ENCODE measurements at places on chromosomes 2 and 18.

GRCh38 chr18:49473721-49474120 is 13.3 kb upstream of the DYM start:
- no peak for DNase-seq

DNA sequence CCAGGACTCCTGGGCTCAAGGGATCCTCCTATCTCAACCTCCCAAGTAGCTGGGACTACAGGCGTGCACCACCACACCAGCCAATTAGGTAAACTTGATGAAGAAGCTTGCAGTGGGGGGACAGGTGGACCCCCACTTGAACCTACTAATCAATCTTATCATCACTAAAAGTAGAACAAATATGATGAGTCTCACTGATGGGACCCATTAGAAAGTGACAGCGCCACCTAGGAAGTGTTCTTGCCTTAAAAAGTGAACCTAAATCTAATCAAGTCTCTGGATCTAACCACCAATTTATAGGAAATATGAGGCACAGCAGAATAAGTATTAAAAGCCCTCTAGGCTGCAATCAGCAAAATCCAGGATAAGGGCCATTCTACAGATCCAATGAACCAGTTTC is 79.2 kb downstream of the BIN1 start:
- no peak for DNase-seq

DNA sequence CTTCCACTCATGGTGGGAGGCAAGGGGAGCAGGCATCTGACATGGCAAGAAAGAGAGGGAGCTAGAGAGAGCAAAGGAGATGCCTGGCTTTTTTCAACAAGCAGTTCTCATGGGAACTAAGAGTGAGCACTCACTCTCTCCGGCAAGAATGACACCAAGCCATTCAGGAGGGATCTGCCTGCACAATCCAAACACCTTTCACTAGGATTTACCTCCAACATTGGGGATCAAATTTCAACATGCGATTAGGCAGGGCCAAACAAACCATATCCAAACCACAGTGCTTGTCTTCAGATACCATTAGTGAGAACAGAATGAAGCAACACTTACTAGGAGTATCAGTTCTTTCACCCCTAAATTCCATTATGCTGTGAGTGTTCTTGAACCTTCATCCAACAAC is 77.3 kb downstream of the FIGN start:
- DNase-seq, result peak; percentile 39

DNA sequence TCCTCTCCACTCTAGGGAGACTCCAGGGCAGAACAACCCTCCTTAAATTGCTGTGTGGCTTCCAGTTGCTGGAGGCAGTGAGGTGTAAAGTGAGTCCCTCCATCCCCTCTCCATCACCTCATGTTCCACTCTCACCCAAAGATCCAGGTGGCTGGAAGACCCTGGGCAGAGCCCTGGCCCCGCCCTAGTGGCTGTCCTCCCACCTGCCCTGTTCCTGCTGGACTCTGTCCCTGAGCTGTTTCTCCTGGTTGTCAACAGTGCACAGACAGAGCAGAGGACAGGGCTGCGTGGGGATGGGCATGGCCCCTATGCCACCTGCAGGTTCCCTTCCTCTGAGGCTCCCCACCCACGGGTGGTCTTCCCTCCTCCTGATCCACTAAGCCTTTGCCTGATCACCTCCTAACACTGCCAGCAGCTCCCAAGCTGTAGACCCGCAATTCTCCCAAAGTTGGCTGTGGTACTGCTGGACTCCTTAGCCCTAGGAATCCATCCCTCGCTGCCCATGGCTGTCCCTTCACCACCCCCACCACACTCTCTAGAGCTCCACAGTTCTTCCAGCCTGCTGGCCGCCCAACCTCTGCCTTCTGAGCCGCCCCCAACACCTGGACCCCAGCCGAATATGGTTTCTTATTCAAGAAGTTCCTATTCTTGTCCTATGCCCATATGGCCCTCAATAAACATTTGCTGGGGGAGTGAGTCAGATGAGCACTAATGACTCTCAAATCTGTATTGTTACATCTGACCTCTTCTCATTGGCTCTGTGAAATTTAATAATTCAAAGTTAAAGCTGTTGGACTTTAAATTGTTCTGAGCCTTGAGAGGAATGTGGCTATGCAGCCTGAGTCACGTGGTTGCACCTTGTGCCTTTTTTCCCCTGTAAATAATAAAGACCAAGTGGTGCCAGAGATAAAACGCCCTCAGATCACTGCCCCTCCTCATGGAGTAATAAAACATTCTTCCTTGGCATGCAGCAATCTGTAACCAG is 260.0 kb upstream of the HS6ST1 start:
- no peak for DNase-seq

DNA sequence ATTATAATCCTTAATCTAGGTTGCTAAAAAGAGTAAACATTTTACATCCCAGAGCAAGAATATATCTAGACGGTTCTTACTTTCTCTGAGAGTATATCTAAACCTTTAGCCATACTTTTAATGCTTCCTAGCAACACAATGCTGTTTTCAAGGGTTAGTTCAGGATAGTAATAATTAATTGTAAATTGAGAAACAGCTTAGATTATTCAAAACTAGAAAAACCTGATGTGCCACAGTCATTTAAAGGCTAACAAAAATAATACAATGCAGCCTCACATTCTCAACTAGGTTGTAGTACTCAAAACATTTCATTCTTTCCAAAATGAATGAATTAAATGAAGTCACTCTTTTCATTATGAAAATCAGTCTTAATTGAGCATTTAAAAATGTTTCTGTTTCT is 103.2 kb upstream of the OTX1 start:
- no peak for DNase-seq

DNA sequence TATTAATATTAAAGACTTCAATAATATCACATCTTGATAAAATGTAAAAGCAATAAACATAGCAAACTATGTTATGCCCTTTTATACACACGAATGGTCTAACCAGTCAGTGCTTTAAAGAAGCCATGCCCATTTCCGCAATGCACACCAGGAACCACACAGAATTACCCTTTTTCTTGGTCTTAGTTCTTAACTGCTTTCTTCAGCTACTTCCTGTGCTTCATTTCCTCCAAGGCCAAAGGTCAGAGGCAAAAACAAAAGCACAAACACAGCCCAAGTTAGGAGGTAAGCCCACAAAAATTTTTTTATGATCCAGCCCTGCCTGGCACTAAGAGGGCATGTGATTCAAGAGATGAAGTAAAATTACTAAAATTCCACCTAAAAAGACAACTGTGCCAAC is 267.2 kb downstream of the FBXO15 start:
- no peak for DNase-seq

- no peak for DNase-seq
Observed at GRCh38 chr2:85947593-85947992, 58.8 kb upstream of the ST3GAL5 start.

GRCh38 chr2:101775636-101776035 is 78.1 kb downstream of the MAP4K4 start:
- no peak for DNase-seq

- DNase-seq, result no peak
Observed at GRCh38 chr2:25056098-25056821, 14.4 kb downstream of the EFR3B start.

DNA sequence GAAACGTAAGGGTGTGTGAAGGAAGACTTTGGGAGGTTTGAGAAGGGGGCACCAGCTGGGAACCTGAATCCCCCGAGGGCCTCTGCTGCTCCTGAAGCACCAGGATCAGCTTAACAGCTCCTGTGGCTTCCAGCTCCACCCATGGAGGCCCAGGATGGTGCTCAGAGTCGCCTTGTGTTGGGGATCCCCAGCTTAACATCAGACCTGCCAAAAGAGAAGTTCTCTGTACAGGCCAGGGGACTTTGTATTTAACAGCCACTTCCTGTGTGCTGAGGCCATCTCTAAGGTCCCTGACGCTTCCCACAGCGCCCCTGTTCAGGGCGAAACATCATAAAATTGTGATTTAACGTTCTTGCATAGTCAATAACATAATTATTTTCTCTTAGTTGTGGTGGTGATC is 77.5 kb downstream of the NCK2 start:
- DNase-seq, result no peak

GRCh38 chr2:36530983-36531354 is 67.0 kb downstream of the FEZ2 start:
- no peak for DNase-seq

DNA sequence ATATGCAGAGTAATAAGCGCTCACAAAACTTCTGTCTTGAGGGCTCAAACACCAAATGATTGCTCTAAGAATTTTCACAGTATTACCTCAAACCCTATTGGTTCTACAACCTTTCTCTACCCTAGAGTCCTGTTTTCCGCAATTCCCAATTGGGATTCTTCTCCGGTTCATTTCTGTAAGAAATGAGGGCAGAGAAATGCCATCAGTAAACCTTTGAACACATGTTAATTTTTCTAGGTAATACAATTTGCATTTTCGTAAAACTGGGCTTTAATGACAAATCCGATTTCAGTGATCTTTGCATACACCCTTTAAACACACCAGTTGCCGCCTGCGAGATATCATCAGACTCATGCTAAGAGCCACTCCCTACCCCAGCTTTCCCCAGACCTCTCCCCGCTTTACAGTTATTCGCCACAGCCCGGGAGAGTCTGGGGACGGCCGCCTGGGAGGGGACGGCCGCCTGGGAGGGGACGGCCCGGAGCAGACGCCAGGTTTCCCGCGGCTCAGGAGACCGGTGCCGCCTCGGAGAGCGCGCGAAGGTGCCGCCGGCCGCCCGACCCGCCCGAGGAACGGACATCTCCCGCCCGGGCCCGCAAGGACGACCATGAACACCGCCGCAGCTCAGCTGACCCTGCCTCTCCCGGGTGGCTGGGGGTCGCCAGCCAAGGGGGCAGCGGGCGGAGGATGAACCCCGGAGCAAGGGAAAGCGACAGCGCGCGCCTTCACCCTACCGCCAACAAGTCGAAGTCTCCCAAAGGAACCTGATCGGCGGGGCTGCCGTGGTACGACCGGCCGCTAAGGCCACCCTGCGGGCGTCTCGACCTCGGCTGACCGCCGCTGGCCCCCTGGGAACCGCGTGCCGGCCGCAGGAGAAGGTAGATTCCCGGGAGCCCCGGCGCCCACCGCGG is 463 bp downstream of the SMC6 start:
- peak; percentile 83 for DNase-seq

- DNase-seq, result no peak
Observed at GRCh38 chr2:238684362-238685326, 163.2 kb upstream of the TWIST2 start.

DNA sequence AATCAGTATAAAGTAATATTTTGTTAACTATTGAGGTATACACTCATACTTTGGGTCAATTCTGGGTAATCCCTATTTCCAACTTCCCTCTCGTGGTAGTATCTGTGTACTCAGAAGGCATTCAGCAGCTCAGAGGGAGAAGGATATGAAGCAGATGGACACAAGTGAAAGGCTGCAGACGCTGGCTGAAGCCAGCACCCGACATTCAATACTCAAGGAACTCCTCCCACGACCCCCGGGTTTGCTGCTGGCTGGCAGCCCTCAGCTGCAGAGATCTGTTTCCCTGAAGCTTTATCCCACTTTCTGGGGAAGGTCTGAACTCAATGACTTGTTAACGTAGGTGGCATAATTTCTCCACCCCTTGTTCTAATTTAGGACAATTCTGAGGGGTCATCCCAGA is 847.3 kb upstream of the SOX11 start:
- DNase-seq, result peak; percentile 16

DNA sequence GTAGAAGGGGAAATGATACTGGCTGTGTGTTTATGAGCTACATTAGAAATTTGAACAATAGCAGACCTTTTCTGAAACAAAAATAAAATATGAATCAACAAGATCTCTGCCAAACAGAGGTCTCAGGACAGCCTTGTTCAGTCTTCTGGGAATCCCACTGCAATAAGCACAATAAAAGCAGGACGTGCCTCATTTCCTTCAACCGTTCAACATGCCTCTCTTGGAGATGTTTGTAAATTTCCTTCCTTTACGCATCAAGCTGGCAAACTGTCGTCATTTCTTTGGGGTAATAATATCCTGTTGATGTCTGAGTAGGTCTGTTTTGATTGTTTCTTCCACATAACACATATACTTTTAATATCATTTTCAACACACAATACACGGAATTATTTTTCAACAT is 77.2 kb downstream of the TCF4 start:
- no peak for DNase-seq

DNA sequence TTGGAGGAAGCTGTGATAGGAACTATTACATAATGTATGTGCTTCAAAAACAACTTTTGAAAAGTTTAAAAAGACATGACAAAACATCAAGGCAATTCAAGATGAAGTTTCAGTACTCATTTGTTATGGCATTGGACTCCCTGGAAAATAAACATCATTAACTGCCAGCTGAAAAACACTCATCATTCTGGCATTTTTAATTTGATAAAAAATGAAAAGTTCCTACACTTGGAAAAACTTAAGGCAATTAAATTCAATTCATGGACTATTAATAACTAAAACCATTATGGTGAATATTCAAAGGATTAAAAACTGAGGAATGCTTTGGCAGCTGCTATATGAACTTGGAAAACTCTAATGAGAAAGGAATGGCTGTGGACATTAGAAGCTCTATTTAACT is 8.5 kb downstream of the TYW5 start:
- DNase-seq, result no peak

GRCh38 chr2:107108556-107108955 is 222.6 kb upstream of the ST6GAL2 start:
- DNase-seq, result no peak

GRCh38 chr18:56197241-56197859 is 441.0 kb downstream of the TXNL1 start:
- no peak for DNase-seq

DNA sequence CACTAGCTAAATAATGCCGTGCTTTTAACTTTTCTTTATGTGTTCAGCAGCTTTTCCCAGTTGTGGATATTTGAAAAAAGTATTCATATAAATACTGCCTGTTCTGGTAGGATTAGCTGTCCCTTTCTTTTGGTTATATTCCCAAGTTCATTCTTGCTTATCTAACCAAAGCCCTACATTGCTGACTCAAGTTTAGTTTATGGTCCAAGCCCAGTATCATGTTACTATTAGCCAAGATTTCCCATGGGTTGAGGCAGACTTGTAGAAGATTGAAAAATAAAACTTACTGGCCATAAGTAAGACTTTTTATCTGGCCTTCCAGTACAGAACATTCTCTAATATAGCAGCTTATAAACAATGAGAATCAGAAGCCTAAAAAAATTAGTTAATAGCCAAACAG is 49.7 kb upstream of the NFE2L2 start:
- DNase-seq, result no peak

- DNase-seq, result peak; percentile 47
Observed at GRCh38 chr2:231621051-231621879, 28.6 kb downstream of the TEX44 start.

DNA sequence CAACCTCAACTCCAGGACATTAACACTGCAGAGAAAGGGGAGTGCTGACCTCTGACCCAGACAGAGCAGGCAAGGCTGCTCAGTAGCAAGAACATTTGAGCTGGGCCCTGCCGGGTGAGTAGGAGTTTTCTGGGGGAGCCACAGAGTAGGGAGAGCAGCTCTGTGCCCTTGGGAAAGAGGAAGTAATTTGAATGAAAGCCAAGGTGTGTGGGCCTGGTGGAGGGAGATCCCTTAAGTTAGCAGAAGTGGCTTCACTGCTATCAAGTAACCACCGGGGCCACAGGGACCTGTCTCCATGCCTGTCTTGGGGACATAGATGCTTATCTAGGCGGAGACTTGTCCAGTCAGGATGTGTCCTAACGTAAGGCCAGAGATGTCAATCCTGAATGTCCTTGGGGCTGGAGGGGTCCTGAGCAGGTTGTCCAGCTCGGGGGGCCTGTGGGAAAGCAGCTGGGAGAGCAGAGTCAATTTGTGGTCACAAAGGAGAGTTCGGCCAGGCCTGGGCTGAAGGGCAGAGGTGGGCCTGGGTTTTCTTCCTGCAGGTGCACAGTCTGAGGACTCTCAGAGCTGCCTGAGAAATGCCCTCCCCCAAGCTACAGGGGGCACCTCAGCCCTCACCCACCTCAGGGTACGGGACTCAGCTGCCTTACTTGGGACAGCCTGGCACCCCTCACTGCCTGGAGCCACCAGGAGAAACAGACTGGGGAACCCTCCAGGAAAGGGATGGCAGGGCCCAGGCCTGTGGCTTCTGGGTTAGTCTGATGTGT is 15.0 kb upstream of the OTOF start:
- DNase-seq, result no peak
